ENCODE measurements at places on chromosomes 11 and 22.

DNA sequence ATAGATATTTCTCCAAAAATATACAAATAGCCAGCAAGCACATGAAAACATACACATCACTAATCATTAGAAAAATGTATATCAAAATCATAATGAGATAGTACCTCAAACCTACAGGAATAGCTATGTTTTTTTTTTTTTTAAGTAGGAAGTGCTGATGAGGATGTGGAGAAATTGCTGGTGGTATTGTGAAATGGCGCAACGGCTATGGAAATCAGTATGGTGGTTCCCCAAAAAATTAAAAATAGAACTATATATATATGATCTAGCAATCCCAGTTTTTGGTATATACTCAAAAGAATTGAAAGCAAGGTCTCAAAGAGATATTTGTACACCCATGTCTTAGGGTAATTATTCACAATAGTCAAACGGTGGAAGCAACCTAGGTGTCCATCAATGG lies 46.0 kb upstream of the HIPK3 start:
- DNase-seq = no peak

GRCh38 chr11:64223001-64223651 lies 2.9 kb downstream of the TRPT1 start:
- DNase-seq = no peak

- no peak for DNase-seq
These were observed 597.2 kb upstream of the ANO3 start for GRCh38 chr11:25734591-25735211.

GRCh38 chr22:37193629-37194191 lies 5.7 kb upstream of the C1QTNF6 start:
- peak; percentile 74 for DNase-seq

GRCh38 chr11:62150887-62151736 lies 27.3 kb downstream of the INCENP start:
- DNase-seq = no peak

GRCh38 chr22:36455571-36456463 lies 25.6 kb downstream of the TXN2 start:
- DNase-seq = no peak

- DNase-seq = no peak
These were observed 304.8 kb upstream of the ISX start for GRCh38 chr22:34761111-34761510.

DNA sequence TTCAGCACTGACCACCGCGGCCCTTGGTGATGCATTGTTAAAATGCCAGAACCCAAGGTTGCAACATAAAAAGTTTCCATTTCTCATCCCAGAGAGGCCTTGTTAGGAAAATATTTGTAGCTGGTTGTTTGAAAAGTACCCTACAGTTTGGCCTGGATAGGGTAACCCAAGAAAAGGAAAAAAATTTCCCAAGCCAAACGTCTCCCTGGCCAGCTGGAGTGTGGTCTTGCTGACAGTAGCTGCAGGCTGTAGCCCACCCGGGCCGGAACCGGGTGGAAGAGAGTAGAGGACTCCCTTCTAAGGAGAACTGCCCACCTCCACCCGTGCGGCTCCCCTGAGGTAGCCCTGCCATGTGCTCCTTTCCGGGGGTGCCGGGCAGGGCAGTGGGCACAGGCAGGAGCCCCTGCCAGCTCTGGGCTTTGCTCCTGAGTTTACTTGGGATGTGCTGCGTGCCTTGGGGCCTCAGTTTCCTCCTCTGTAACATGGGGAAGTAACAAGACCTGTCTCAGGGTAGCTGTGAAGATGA lies 38.5 kb downstream of the IGHMBP2 start:
- no peak for DNase-seq

DNA sequence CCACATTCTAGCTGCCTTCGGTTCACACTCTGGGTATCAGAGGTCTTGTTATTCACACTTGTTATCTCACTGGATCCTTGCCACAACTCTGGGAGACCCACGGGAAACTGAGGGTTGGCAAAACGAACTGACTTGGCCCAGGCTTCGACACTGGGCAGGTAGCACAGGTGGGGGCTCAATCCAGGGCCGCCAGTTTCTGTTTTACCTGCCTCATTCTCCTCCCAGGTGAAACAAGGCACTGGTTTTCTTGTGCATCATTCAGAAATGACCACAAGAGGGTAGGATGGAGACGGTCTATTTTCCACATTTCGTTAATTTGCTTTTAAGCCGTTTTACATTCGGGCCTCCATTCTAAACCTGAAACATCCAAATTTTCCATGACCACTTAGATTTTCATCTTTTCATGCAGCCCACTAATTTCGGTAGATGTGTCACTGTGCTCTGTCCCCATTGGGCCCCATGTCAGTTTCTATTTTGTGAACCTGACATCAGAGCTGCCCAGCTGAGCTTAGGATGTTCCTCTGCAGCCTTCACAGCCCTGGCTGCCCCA lies 108.1 kb downstream of the KIAA1671 start:
- peak; percentile 75 for DNase-seq

GRCh38 chr11:106249617-106250239 lies 172.3 kb downstream of the AASDHPPT start:
- no peak for DNase-seq

GRCh38 chr22:17823226-17823625 lies 49.0 kb upstream of the BID start:
- no peak for DNase-seq

DNA sequence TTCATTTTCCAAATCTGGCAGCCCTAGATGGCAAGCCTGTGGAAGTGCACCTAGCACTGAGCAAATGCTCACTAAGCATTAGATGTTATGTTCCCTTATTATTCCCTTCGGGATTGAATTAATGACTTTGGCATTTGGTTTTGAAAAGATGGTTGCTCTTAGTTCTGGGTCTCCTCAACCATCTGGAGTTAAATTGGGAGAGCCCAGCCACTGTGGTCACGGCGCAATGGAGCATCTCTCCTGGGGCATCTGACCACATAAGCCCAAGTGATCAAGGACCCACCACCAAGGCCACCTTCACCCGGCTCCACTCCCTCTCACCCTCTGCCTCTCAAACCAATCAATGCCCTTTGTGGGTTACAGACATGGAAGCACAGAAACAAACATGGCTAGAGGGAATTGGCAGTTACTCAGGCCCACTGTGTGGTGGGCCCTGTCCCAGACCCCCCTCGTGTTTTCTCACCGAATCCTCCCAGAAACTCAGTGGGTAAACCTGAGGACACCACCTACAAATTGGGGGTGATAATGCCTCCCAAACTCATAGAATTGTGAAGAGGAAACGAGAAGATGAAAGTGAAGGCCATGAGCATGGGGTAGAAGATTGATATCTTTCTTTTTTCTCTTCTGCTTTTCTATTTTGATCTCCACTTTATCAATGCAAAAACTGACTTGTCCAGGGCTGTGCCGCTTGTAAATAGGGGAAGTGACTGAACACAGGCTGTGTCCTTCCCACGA lies 52.2 kb downstream of the IRAG1 start:
- no peak for DNase-seq
